ENCODE measurements at places on chromosomes 11 and 22. TPM values are rescaled to one million over a fixed set of nuclear protein-coding genes. Genes with fewer than 3 reads are reported as not detected.

DNA sequence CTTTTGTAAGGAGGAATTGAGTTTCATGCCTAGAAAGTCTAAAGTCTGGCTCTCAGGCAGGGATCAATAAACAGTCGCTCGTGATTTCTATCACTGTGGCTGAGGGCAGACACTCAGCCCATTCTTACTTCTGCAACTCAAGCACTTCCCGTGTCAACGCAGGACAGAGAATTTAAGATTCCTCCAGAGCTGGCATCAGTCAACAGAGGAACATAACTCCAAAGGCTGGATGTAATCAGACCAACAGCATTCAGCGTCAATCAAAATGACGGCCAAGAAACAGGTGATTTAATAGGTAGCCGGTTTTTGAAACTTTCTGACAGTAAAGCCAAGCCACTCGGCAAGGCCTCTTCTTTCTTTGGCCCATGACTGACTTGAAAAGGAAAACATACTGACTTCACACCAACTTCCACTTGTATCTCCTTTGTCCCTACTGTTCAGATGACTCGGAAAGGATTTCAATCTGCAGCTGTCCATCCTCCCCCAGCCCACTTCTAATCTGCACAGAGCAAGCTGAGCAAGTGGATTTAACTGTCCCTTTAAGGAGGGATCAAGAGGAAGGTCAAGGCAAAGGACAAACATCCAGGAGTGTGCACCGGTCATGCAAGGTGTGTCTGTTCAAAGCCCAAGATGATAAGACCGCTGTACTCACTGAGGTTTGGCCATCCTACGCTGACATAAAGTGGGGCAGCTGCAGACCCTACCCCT, 9.5 kb downstream of the VPS37C start:
- ATAC-seq: no peak

GRCh38 chr11:65551572-65552387, 6.4 kb downstream of the LTBP3 start:
- no peak for ATAC-seq

- no peak for ATAC-seq
These were observed 49.8 kb downstream of the NAT10 start for GRCh38 chr11:34155057-34155756.

- ATAC-seq: no peak
These were observed 9.9 kb downstream of the TTLL8 start for GRCh38 chr22:50048061-50048765.

DNA sequence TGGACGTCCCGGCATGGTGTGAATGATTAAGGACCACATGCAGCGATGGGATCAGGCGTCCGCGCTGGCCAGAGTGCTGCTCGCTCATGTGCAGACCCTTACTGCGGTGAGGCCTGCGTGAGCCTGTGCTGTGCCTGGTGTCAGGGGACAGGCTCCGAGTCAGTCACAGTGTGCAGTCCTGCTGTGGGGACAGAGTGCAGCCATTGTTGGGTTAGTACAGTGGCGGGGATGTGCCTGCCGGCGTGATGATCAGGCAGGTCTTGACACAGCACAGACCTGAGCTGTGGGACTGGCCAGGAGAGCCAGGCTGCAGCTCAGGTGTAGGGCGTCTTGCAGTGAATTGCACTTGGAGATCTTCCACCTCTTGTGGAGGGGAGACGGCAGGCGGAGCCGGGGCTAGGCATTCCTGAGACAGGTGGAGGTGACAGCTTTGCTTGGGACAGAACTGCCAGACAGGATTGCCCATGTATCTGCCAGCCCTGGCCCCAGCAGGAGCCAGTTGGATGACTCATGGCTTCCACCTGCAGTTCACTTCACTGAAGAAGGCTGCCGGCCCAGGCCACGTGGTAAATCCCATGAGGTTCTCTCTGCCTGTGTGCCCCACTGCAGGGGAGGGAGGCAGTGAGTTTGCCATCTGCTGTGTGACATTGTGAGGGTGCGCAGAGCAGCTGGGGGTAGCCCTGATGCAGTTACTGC, 17.3 kb downstream of the TRMU start:
- peak; percentile 74 for ATAC-seq

Gene FREY1
- 1.9 TPM for total RNA-seq

Measured in motor neuron (in vitro differentiated cells).